ENCODE measurements at places on chromosomes 13 and 19.

- DNase-seq = no peak
Observed at GRCh38 chr13:43389573-43389972, 366.2 kb downstream of the DNAJC15 start.

DNA sequence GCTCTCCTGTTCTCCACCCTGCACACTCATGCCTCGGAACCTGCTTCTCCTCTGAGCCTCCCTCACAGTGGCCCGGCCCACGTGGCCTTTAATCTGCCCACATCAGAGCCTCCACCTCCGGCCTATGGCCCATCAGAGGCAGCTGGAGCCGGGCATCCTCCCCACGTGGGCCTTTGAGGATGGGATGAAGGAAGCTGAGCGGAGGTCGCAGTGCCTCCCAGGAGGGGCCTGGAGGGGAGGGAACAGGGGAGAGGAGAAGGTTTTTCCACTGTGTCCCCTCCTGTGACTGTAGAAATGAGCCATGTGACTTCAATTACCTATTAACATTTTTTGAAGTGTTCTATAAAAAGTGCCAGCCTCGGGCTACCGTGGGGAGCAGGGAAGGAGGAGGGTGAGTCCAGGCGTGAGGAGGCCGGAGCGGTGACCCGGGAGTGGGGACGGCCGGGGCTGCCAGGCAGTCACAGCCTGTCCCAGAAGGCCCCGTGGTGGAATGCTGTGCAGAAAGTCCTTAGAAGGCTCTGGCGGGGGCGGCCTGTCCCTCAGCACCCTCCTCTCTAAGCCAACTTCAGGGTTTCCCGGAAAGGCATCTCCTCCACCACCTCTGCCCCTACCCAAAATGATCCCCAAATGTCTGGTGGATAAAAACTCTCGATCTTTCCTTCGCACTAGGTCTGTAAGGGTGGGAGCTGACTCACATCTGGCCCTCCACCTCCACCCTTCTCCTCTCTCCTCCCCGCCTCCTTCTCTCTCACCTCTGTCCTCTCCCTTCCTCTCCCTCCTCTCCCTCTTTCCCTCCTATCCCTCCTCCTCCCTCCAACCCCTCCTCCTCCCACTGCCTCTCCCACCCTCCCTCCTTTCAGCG lies 24.8 kb upstream of the SLC1A5 start:
- DNase-seq = peak; percentile 67

DNA sequence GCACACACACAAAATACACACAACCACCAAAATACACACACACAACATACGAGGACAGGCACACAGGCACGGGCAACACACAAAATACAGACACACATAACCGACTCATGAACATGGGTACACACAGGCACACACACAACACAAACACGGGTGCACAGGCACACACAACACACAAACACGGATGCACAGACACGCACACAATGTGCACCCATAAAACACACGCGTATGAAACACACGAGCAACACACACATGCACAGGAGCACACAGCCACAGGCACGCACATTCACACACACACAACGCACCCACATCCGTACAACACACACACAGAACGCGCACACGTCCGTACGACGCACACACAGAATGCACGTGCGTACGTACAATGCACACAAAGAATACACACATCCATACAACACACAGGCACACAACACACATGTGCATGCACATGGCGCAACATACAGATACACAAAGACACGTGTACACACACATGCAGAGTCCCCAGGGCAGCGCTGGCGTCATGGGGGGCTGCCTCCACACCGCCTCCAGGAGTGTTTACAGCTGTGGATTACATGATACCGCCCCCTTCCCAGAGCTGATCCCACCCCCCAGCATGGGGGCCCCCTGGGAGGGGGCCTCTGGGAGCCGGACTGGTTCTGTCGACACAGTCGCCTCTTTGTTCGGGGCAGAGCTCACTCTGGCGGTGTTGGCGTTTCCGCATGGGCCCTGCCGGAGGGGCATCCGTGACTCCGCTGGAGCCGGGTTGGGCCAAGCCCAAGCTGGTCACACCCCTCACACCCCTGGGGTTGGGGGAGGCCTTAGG lies 2.9 kb downstream of the SBNO2 start:
- no peak for DNase-seq

- DNase-seq = no peak
Observed at GRCh38 chr13:40652588-40652940, 13.9 kb downstream of the FOXO1 start.

DNA sequence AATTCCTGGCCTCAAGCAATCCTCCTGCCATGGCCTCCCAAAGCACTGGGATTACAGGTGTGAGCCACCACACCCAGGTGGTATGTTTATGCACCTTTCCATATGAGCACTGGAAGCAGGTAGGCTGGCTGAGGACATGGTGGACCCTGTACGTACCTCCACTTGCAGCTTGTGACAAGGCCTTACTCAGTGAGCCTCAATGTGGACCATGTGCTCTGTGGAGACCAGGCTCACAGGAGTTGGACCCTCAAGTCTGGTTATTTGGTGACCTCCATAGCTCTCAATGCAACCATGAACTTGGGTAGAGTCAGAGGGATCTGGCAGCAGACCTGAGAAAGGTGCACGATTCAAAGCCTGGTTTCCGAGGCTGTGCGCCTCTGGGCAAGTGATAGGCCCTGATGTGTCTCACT lies 5.5 kb downstream of the ACP4 start:
- no peak for DNase-seq

DNA sequence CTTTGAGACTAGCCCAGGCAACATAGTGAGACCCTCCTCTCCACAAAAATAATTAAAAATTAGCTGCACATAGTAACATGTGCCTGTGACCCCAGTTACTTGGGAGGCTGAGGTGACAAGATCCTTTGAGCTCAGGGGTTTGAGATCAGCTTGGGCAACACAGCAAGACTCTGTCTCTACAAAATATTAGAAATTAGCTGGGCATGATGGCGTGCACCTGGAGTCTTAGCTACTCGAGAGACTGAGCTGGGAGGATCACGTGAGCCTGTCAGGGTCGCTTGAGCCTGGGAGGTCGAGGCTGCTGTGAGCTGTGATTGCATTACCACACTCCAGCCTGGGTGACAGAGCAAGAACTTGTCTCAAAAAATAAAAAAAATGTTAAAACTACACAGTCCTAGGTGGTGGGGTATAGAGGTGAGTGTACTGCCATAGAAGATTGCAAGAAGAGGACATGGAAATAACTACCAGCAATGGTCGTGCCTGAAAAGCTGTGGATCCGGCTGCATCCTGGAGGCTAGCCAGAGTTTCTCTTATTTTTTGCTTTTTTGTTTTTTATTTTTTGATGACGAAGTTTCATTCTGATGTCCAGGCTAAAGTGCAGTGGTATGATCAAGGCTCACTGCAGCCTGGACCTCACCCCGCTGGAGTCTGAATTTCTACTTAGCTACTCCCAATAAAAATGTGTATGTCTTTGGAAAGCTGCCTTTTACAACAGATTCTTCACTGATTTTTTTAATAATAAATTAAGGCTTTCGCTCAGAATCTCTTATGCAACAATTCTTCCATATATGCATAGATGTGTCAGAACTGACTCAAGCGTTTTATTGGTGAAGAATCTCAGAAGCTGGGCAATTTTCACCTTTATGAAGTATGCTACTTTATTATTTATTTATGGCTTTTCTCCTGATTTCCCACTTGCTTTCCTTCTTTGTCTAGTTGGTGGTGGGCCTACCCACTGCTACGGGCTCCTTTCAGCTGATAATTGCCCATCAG lies 393.8 kb downstream of the TSHZ3 start:
- no peak for DNase-seq

DNA sequence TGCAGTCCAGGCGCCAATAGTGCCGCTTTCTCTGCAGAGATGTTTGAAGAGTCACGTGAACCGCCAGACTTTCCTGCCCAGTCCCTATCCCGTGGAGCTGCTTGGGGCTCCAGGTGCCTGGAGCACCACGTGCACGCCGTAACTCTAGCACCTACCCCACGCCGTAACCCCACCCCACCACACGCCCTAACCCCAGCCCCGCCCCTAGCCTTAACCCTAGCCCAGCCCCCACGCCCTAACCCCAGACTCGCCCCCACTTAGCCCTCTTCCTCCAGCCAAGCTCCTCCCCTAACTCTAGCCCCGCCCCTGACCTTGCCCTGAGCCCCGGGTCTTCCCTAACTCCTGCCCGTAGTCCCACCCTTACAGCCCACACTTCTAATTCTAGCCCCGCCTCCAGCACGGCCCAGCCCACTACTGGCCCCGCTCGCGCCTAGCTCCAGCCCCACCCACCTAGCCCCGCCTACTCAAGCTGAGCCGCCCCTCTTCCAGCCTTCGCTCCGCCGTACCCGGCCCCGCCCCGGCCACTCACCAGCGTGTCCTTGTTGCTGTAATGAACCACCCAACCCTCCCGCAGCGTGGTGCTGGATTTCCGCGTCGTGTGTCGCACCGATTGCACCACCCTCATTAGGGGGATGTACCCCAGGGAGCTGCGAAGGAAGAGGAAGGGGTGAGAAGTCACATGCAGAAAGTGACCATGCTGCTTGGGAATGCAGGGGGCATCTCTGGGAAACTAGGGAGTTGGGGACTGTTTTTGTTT lies 19.5 kb downstream of the PRKD2 start:
- DNase-seq = peak; percentile 100

GRCh38 chr13:44158881-44159632 lies 214.6 kb upstream of the SERP2 start:
- DNase-seq = no peak

- no peak for DNase-seq
Observed at GRCh38 chr13:73250061-73250460, 191.3 kb downstream of the KLF5 start.

GRCh38 chr13:93635616-93636032 lies 409.0 kb downstream of the GPC6 start:
- no peak for DNase-seq

DNA sequence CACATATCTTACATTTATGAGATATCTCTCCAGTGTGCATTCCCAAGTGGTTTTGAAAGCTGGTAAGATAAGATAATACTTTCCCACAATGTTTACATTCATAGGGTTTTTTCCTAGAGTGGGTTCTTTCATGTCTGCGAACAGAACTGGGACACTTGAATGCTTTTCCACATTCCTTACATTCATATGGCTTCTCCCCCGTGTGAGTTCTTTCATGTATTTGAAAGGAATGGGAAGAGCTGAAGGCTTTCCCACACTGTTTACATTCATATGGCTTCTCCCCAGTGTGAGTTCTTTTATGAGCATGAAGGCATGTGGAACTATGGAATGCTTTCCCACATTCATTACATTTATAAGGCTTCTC lies 19.7 kb downstream of the ZNF433 start:
- no peak for DNase-seq

DNA sequence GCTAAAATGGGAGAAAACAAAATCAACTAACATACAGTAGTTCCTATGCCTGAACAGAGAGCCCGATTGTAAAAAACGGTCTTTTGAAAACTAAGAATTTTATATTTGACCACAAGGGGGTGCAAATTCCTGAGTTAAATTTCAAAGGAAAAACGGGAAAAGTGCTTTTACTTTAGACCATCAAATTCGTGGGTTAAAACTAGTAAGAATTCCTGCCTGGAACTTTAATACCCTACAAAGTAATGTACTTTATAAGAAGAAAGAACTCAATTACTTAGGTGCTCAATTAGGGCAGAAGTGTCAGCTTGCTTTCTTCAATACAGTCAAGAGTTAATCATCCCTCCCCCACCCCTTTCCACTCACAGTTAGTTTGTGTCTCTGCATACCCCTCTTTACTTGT lies 69.8 kb downstream of the KCNRG start:
- DNase-seq = peak; percentile 33

- no peak for DNase-seq
Observed at GRCh38 chr19:4987256-4987655, 18.3 kb downstream of the KDM4B start.

GRCh38 chr19:38452430-38453366 lies 19.2 kb downstream of the RYR1 start:
- peak; percentile 100 for DNase-seq

DNA sequence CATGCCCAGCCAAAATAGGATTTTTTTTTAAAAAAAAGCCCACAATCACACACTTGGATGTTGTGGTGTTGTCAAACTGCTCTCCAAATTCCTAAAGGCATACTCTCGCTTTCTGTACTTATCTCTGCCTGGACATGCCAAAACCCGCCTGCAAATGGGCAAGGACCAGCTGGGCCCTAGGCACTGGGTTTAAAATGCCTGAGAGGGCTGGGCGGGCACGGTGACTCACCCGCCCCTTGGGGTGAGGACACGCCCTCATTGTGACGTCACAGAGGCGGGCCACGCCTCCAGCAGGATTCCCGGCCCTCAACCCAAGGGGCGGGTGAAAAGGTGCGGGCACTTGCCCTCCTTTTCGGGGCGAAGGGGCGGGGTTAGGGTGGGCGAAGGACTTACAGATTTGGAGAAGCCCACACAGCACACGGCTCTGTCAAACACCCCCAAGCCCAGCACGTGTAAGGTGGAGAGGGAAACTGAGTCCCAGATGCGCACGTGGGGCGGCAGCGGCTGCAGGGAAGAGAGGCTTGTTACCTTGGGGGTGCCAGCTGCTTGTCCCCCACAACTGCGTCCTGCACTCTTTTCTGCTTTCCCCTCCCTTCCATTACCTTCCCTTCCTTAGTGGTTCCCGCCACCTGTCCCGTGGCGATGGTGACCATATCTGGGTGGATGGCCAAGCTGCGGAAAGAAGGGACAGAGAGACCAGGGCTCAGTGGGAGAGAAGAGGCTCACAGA lies 6.6 kb downstream of the EML2 start:
- DNase-seq = peak; percentile 99

- DNase-seq = peak; percentile 54
Observed at GRCh38 chr19:4922530-4923275, 13.4 kb downstream of the UHRF1 start.

GRCh38 chr19:7665076-7665475 lies 3.8 kb upstream of the RETN start:
- no peak for DNase-seq

- no peak for DNase-seq
Observed at GRCh38 chr13:73572824-73573223, 514.0 kb downstream of the KLF5 start.

DNA sequence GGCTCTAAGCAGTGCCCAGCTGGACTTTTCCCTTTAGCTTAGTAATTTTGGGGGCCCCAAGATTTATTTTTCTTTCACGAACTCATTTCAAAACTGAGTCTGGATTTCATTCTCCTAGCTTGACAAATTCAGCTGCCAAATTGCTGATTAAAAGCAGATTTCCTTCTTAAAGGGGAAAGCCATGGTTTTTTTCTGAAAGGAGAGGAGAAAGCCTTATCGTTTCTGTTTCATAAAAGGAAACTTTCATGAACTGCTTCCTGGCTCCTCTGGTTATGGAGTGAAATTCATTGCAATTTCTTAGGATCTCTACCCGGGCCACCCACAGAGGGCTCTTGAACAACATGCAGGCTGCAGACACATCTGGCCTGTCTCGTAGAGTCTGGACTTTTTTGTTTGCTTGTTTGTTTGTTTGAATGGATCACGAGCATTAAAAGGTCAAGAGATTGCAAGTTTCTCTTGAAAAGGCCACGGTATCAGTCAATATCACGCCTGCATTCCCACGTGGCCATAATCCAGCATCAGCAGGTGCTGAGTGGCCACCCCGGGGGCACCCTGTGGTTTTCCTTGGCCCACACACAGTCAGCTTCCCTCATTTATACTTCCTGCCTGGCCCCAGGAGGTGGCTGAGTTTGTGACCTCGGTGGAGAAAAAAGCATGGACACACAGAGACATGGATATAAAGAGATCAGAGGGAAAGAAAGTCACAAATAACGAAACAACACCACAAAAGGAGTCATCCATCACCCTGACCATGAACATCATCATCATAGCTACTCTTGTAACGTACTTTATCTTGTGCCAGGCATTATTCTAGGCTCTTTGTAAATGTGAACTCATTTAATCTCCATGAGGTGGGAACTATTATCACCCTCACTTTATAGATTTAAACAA lies 10.5 kb upstream of the KLK4 start:
- peak; percentile 45 for DNase-seq

GRCh38 chr13:71759651-71760511 lies 107.1 kb downstream of the DACH1 start:
- DNase-seq = peak; percentile 7

Measured in H7 (cell line).